AG09319 (cell line): ENCODE measurements at places on chromosomes 16 and 17.

GRCh38 chr17:80753685-80754345 lies 209.2 kb downstream of the RPTOR start:
- no peak for DNase-seq

DNA sequence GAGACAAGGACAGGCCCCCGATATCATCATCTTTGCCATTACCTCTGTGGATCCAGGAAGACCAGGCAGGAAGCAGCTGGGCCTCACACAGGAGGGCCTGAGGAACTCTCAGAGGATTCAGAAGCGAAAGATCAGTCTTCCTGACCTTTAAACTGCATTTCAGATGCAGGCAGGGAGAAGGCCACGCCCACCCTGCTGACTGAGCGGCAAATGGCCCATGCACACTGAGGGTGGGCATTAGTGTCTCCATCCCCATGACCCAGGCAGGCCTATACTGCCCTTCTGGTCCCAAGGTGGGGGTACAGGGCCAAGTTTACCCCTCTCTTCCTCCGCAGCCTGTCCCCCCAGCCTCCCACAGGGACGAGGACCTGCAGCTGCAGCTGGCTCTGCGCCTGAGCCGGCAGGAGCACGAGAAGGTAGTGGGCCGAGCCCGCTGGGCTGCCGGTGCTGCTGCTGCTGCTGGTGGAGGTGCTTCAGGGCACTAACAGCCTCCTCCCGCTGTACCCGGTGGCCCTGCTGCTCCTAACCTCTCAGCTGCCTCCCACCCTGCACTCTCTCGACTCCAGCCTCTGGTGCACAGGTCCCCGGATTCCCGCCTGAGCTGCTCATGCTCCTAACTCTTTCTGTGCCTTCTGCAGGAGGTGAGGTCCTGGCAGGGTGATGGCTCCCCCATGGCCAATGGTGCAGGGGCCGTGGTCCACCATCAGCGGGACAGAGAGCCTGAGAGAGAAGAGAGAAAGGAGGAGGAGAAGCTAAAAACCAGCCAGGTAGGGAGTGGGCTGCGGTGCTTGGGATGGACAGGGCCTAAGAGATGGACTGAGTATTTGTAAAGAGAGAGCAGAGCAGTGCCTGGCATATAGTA lies 6.2 kb downstream of the EPN3 start:
- no peak for DNase-seq

- DNase-seq, result no peak
Measured at GRCh38 chr16:66569131-66569530, 2.9 kb downstream of the CMTM1 start.

GRCh38 chr16:17278988-17279387 lies 191.8 kb downstream of the XYLT1 start:
- DNase-seq, result no peak

- DNase-seq, result no peak
Measured at GRCh38 chr16:23950291-23950894, 114.6 kb downstream of the PRKCB start.

DNA sequence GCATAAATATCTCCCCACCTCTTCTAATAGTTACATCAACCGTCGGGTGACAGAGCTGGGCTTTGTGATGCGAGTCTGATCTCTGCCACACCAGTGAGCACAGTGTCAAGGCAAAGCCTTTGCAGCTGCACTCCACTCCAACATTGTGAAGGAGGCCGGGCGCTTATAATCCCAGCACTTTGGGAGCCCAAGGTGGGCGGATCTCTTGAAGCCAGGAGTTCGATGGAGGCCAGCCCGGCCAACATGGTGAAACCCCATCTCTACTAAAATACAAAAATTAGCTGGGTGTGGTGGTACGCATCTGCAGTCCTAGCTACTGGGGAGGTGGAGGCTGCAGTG lies 18.9 kb downstream of the CYB5D2 start:
- DNase-seq, result no peak

DNA sequence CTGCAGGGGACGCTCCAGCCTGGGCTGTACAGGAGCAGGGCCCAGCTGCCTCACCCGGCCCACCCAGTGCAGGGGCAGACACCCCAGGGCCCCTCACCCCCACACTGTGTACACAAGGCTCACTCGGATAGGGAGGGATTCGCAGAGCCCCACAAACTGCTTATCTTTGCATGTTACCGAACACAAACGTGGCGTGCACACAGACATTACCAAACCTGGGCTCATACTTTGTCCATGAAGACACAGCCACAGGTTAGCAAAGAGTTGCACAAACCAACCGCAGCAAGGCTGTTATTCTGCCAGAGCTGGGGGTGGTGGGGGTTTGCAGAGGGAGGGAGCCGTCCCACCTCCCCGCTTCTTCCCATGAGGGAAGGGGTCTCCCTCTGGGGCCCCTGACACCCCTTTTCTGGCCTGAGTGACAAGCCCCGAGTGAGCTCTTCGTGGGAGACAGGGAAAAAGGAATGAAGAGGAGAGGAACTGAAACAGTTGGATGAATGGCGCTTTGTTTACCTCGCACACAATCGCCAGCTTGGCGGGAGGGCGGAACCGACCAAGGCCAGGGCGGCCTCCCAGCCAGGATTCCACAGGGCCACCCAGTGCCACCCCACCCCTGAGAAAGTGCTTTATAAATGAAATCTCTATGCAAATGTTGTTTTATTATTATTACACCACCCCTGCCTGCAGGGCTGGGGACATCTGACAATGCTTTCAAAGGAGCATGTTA lies 434 bp upstream of the CPSF4L start:
- DNase-seq, result no peak

GRCh38 chr17:1060991-1061390 lies 64.1 kb downstream of the TIMM22 start:
- peak; percentile 93 for DNase-seq

- DNase-seq, result no peak
Measured at GRCh38 chr16:56363781-56364565, 61.4 kb downstream of the AMFR start.

DNA sequence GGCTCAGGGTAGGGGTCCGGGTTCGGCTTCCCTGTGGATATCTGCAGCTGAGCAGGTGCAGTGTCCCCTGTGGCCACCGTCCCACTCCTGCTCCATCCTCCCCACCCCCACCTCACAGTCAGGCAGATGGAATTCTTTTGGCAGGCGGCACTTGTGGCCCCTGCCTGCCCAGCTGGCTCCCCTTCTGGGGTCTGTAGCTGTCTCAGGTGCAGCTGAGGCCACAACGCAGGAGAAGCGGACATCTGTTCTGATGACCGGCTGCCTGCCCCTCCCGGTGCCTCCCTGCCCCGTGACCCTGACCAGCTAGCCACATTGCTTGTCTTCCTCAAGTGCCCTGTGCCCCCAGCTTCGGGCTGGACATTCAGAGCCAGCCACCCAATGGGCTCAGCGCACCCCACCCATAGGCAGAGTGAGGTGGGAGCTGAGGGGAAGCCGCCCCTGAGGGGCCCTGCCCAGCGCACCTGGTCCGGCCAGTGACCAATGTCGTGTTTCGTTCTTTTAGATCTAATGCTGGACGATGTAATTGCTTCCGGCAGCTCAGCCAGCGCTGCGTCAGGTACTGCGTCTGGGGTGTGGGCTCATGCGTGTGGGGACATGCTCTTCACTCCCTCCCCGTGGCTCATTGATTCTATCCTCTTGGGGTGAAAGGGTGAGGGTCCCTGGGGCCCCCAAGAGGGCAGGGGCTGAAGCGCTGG lies 25.2 kb upstream of the ABCC3 start:
- DNase-seq, result no peak

GRCh38 chr17:11719856-11720255 lies 121.6 kb downstream of the DNAH9 start:
- no peak for DNase-seq

DNA sequence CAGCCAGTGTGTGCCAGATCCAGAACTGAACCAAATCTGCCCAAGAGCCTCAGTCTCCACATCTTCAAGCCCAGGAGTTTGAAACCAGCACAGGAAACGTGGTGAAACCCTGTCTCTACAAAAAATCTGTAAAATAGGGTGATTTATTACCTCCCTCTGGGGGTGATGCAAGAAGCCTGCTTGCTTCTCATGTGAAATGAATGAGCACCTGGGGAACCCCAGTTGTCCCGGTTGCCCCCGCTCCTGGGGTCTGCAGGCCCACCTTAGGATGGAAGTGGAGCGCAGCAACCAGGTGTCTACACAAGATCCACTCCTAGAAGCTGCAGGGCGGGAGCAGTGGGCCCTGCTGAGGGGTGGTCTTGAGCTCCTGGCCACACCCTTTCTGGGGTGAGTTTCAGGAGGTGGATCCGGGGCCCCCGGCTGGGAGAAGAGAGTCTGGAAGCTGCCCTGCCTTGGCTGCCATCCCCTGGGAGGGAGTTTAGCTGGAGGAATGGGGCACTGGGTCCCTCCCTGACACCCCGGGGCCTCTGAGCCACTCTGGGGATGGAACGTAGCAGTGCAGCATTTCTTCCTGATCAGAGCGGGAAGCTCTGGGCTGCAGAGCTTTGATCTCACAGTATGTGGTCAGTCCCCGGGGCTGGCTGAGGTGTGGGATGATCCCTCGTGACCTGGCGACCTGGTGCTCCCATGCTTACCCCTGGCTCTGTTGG lies 117.8 kb downstream of the RAB11FIP4 start:
- no peak for DNase-seq

- DNase-seq, result peak; percentile 44
Measured at GRCh38 chr17:70168977-70169708, at the start of gene KCNJ2. TSS of gene KCNJ2 (plus strand) at chr17:70169532. CDS start at chr17:70175040, 5,508 bp downstream.

DNA sequence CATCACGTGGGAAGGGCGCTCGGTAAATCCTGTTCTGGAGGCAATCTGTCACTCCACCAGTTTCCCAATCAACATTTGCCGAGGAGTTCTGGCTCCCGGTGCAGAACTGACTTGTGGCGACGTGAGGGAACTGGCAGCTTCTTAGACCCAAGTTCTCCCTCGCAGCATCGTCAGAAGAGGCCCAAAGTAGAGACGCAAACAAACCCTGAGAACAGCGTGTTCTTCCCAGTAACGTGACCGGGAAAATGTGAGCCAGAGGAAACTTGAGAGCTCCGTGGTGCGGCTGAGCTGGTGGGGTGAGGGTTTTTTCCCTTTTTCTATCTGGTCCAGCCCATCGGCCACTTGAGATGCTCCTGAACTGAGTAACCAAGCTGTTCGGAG lies 158.9 kb upstream of the CACNG5 start:
- DNase-seq, result no peak

GRCh38 chr16:82368041-82368440 lies 198.0 kb upstream of the MPHOSPH6 start:
- no peak for DNase-seq

DNA sequence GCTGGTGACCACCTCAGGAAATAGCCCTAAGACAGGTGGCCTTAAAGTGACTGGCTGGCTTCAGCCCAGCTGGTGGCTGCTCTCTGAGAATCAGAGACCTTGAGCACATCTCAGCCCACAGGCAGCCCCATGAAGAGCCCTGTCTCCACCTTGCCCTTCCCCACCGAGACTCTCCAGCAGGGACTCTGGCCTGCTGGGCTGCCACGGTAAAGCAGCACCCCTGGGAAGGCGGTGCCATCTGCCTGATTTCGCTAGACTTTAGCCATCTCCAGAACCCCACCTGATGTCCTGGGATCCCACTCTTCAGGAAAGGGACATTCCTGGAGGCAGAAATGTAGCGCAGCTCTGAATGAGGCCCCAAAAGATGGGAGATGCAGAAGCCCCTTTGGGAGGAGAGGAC lies 45.2 kb upstream of the LGALS9 start:
- no peak for DNase-seq

- DNase-seq, result no peak
Measured at GRCh38 chr17:48814504-48814903, 2.5 kb downstream of the TTLL6 start.

- DNase-seq, result no peak
Measured at GRCh38 chr17:3972281-3972731, 8.1 kb upstream of the ATP2A3 start.

GRCh38 chr17:50192618-50193291 lies 8.7 kb downstream of the COL1A1 start:
- no peak for DNase-seq

- DNase-seq, result no peak
Measured at GRCh38 chr17:61219460-61219859, 180.2 kb upstream of the TBX2 start.

DNA sequence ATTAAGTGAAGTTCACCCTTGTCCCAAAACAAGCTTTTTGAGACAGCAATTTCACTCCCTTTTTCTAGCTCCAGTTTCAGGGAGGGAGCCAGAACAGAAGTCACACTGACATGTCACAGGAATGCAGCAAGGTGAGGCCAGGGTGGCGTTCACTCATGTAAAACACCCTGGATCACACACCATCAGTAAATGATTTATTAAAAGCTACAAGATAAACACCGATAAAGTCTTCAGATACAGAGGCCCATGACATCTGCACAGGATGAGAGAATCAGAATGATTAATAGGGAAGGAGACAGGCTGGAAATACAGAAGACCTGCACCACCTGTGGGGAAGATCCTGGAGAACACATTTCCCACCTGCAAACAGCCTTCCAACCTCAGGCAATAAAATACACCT lies 77.5 kb upstream of the DYNLRB2 start:
- no peak for DNase-seq
